ENCODE measurements at places on chromosomes 1 and 21.
A peak's percentile ranks its signal among the peaks of the same experiment; 100 is the strongest.

DNA sequence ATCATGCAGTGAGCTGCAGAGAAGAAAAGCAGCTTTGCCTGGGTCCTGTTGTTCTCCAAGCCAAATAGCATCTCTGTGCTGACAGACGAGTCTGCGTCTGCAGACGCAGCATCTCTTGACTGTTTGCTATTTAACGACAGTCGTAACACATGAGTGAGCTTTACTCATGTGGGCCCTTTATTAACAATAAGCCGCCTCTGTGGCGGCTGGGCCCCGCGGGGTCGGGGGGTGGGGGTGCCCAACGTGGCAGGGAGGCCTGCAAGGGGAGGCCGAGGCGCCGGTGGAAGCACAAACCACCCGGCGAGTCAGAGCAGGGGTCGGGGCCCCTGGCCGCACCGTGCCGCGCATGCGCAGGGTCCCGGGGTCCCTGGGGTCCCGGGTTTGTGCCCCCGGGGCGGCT is 435.1 kb downstream of the KIF26B start:
- no peak overlapping the region for H3K4me3 ChIP-seq
- no peaks in the 10 kb centered on the region for H3K36me3 ChIP-seq
- DNase-seq: peak; percentile 71
- no peaks in the 10 kb centered on the region for H3K4me1 ChIP-seq
- no peak overlapping the region for H3K27ac ChIP-seq

GRCh38 chr1:1761504-1762376 is 16.5 kb downstream of the NADK start:
- no peak overlapping the region for H3K4me3 ChIP-seq
- H3K27ac ChIP-seq: no peak overlapping the region
- DNase-seq: no peak
- H3K36me3 ChIP-seq: peaks cover 85% of the 10 kb centered on the region
- no peaks in the 10 kb centered on the region for H3K27me3 ChIP-seq
- H3K4me1 ChIP-seq: peaks cover 17% of the 10 kb centered on the region

DNA sequence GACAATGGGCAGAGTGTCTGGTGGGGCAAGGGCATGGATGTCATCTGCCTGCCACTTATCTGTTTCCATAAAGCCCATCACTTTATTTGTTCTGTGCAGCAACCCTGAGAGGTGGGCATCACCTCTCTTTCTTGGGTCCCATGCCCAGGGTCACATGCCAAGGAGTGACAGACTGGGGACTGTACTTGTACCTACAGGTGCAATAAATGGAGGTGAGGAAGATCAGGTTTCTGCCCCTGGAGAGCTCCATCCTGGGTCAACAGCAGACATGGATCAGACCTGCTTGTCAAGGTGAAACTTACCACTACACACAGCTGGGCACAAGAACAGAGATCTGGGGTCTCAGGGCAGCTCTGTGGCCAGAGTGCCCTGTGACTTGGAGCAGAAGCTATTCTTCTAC is 18.4 kb upstream of the PRDM16 start:
- H3K36me3 ChIP-seq: no peaks in the 10 kb centered on the region
- no peaks in the 10 kb centered on the region for H3K4me1 ChIP-seq
- no peaks in the 10 kb centered on the region for H3K27me3 ChIP-seq

GRCh38 chr1:44603718-44604117 is 70.6 kb downstream of the TMEM53 start:
- H3K36me3 ChIP-seq: no peaks in the 10 kb centered on the region
- no peaks in the 10 kb centered on the region for H3K4me1 ChIP-seq
- DNase-seq: peak; percentile 45
- H3K4me3 ChIP-seq: no peak overlapping the region

- H3K4me1 ChIP-seq: peaks cover 85% of the 10 kb centered on the region
- H3K36me3 ChIP-seq: peaks cover 23% of the 10 kb centered on the region
- H3K27me3 ChIP-seq: no peaks in the 10 kb centered on the region
- DNase-seq: no peak
Measured at GRCh38 chr1:151988405-151988923, 5.2 kb downstream of the S100A10 start.

- no peaks in the 10 kb centered on the region for H3K27me3 ChIP-seq
- no peak for DNase-seq
- H3K36me3 ChIP-seq: no peaks in the 10 kb centered on the region
- peaks cover 10% of the 10 kb centered on the region for H3K4me1 ChIP-seq
Measured at GRCh38 chr1:201361652-201362504, 15.6 kb downstream of the TNNT2 start.

DNA sequence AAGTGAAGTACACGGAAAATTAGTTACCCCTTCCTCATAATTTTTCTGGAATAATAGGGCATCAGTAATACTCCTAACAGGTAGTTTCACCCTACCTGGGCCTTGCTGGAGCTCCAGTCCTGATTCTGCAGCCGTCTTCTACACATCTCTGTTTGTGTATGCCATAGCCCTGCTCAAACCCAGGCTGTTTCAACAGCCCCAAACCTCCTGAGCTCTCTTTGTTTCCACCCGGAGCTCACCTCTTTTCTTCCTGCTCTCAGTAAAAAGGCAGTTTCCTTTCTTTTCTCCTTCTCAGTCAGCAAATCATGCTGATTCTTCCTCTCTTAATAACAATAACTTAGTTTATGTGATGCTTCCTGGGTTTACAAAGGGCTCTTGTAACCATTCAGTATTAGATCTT is 355.1 kb upstream of the RUNX1 start:
- no peak overlapping the region for H3K4me3 ChIP-seq
- DNase-seq: no peak
- H3K4me1 ChIP-seq: no peaks in the 10 kb centered on the region
- no peak overlapping the region for H3K27ac ChIP-seq

DNA sequence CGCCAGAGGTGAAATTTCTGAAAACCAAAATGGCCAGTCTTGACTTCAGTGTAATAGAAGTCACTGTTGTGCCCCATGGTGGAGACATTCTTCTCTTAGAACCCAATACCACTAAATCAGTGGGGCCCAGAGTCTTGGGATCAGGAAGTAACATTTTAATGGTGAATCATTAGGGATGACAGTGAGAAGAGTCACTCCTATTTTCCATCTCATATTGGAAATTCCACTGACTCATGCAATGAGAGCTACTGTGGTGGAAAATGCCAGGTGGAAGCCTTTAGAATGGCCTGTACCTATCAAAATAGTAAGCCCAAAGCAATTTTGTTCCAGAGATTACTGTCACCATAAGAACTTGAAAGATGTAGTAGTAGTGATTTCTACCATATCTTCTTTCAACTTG is 20.6 kb upstream of the PPM1J start:
- H3K4me3 ChIP-seq: no peak overlapping the region
- H3K27ac ChIP-seq: no peak overlapping the region
- no peaks in the 10 kb centered on the region for H3K27me3 ChIP-seq
- H3K4me1 ChIP-seq: no peaks in the 10 kb centered on the region
- H3K36me3 ChIP-seq: no peaks in the 10 kb centered on the region

- no peaks in the 10 kb centered on the region for H3K36me3 ChIP-seq
- H3K4me1 ChIP-seq: no peaks in the 10 kb centered on the region
- no peaks in the 10 kb centered on the region for H3K27me3 ChIP-seq
- no peak overlapping the region for H3K4me3 ChIP-seq
- no peak overlapping the region for H3K27ac ChIP-seq
Measured at GRCh38 chr1:77012066-77012465, 144.8 kb downstream of the ST6GALNAC5 start.

DNA sequence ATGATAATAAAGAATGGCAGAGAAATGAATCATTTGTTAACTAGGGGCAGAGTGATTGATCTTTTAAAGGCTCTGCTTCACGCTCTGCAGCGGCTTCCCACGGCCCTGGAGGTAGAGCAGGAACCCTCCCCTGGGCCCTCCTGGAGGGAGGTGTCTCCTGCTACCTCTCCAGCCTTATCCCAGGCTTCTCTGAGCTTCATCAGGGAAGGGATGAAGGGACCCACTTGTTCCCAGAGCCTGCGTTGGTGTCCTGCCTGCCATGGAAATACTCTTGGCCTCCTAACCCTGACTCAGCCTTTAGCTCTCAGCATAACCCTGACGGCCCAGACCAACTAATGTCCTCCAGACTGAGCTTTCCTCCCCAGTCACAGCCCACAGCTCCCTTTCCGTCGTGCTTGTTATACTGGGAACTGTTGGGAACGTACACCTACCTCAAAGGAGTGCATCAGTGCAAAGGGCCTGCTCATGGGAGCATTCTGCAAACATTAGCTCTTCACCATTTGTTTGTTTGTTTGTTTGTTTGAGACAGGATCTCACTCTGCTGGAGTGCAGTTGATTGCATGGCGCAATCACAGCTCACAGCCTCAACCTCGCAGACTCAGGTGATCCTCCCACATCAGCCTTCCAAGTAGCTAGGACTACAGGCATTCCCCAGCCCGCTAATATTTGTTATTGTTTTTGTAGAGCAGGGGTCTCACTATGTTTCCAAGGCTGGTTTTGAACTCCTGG is 17.4 kb upstream of the HNRNPU start:
- no peaks in the 10 kb centered on the region for H3K27me3 ChIP-seq
- H3K4me1 ChIP-seq: no peaks in the 10 kb centered on the region
- no peaks in the 10 kb centered on the region for H3K36me3 ChIP-seq
- no peak overlapping the region for H3K4me3 ChIP-seq
- H3K27ac ChIP-seq: no peak overlapping the region

DNA sequence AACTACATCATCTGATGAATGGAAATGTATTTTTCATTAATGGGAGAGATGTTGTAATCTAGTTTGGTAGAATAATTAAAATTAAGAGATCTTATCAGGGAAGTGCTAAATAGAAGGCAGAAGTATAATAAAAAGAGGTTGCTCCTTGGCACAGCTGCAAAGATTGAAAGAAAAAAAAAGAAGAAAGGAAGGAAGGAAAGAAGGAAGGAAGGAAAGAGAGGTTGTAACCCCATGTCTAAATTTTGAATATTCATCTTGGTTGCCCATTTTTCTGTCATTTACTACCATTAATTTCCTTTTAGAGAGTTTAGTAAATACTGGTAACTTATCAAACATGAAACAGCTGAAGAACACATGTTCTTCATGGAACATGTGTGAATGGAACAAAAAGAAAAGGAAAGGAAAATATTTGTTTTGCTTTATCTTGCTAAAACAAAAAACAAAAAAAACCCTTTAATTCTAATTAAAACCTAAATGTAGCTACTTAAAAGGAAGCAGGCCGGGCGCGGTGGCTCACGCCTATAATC is 10.5 kb upstream of the MDM4 start:
- H3K4me3 ChIP-seq: peak overlapping the region; percentile 57
- DNase-seq: no peak
- no peaks in the 10 kb centered on the region for H3K27me3 ChIP-seq
- H3K4me1 ChIP-seq: peaks cover 14% of the 10 kb centered on the region

GRCh38 chr1:32338637-32339145 is 2.7 kb upstream of the MARCKSL1 start:
- H3K27ac ChIP-seq: no peak overlapping the region
- no peak overlapping the region for H3K4me3 ChIP-seq
- H3K27me3 ChIP-seq: no peaks in the 10 kb centered on the region
- H3K4me1 ChIP-seq: peaks cover 48% of the 10 kb centered on the region
- DNase-seq: no peak
- no peaks in the 10 kb centered on the region for H3K36me3 ChIP-seq

- no peak overlapping the region for H3K4me3 ChIP-seq
- no peaks in the 10 kb centered on the region for H3K4me1 ChIP-seq
- H3K27me3 ChIP-seq: no peaks in the 10 kb centered on the region
- H3K27ac ChIP-seq: no peak overlapping the region
Measured at GRCh38 chr21:30072496-30072895, 94.1 kb downstream of the CLDN17 start.

DNA sequence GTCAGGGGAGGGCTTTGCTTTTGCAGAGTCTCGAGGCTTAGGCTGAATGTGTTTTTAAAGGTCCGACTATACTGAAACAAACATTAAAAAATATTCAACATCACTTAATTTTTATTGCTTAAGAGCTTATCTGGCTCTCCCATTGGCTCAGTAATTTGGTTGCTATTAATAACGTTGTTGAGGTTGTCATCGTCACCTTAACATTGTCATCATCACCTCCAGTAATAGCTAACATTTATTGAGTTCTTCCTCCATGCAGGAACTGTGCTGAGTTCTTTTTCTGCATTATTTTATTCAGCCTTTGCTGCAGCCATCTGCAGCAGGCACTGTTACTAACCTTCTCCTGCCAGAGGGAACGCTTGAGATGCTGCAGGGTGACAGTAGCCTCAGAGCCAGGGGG is 40.1 kb downstream of the ADARB1 start:
- no peaks in the 10 kb centered on the region for H3K27me3 ChIP-seq
- no peak overlapping the region for H3K4me3 ChIP-seq
- no peaks in the 10 kb centered on the region for H3K36me3 ChIP-seq
- no peak for DNase-seq
- H3K27ac ChIP-seq: no peak overlapping the region

GRCh38 chr1:55679971-55680370 is 464.8 kb upstream of the USP24 start:
- no peaks in the 10 kb centered on the region for H3K4me1 ChIP-seq
- H3K27ac ChIP-seq: no peak overlapping the region
- H3K4me3 ChIP-seq: no peak overlapping the region
- no peaks in the 10 kb centered on the region for H3K27me3 ChIP-seq

GRCh38 chr1:218953386-218953785 is 220.3 kb upstream of the LYPLAL1 start:
- no peaks in the 10 kb centered on the region for H3K36me3 ChIP-seq
- no peak for DNase-seq
- no peaks in the 10 kb centered on the region for H3K27me3 ChIP-seq
- no peak overlapping the region for H3K4me3 ChIP-seq
- H3K27ac ChIP-seq: no peak overlapping the region

DNA sequence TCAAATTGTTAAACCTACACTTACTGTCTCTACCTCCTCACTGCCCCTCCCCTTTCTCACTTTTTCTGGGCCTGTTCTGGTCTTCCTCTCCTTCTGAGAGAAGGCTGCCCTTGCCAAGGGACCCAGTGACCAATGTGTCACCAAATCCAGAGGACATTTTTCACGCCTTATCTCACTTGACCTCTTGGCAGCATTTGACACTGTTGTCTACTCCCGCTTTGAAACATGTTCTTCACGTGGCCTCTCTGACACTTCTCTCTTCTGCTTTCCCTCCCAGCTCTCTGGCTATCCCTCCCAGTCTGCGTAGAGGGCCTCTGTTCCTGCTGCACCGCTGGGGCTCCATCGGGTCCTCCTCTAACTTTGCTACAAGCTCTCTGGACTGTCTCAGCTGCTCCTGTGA is 25.3 kb downstream of the KCNQ4 start:
- H3K27me3 ChIP-seq: no peaks in the 10 kb centered on the region
- no peaks in the 10 kb centered on the region for H3K36me3 ChIP-seq
- H3K4me1 ChIP-seq: no peaks in the 10 kb centered on the region

DNA sequence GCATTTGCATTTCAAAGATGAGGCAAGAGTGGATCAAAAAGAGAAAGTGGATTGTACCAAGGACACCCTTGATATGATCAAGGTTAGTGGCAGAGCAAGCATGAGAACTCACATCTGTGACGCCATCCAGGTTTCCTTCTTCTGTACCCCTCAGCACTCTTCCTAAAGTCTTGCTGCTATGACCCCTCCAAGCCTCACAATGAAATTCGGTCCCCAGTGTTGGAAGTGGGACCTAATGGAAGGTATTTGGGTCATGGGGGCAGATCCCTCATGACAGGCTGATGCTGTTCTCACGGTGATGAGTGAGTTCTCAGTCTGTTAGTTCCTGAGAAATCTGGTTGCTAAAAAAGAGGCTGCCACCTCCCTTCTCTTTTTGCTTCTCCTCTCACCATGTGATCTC is 86.4 kb downstream of the PGM1 start:
- no peak for DNase-seq
- H3K27ac ChIP-seq: no peak overlapping the region
- no peaks in the 10 kb centered on the region for H3K36me3 ChIP-seq
- no peaks in the 10 kb centered on the region for H3K4me1 ChIP-seq
- no peaks in the 10 kb centered on the region for H3K27me3 ChIP-seq

- DNase-seq: no peak
- H3K36me3 ChIP-seq: no peaks in the 10 kb centered on the region
- no peaks in the 10 kb centered on the region for H3K4me1 ChIP-seq
- H3K27me3 ChIP-seq: no peaks in the 10 kb centered on the region
- H3K4me3 ChIP-seq: no peak overlapping the region
Measured at GRCh38 chr1:29312469-29313461, 76.4 kb downstream of the PTPRU start.

- no peaks in the 10 kb centered on the region for H3K4me1 ChIP-seq
- H3K27ac ChIP-seq: no peak overlapping the region
Measured at GRCh38 chr1:204983136-204983535, 59.9 kb upstream of the CNTN2 start.

All from upper lobe of left lung (tissue), 6 donors.